Stimulated activated CD4-positive, alpha-beta T cell treated with anti-CD3 and anti-CD28 coated beads, TNF-alpha, amount 100 ng/mL, for 4 hours (primary cell): ENCODE measurements at places on chromosomes 7 and 10.
A peak's percentile ranks its signal among the peaks of the same experiment; 100 is the strongest.

DNA sequence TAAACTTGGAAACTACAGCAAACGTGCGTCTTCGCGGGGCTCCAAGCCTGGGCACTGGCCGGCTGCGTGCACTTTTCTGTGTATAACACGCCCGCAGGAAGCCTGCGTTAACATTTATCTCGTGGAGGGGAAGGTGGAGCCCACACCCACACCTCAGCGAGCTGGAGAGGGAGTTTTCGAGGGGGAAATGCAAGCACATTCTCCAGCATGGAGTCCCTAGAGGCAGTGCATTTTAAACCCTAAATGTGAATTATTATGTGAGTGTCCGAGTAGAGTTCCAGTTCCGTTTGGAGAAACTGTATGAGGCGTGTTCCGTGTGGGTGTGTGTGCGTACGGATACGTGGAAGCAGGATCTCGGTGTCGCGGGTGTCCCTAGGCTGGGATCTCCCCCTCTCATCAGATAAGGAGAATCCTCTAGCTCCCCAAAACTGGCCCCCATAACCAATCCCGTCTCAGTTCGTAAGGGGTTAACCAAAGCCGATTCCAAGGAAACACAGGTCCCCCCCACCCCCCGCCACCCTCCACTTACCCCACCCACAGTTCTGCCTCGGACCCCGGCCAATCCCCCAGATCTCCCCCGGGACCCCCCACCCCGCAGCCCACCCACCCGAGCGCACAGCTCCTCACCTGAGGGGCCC, 403 bp downstream of the CDK6 start:
- no peak for DNase-seq

GRCh38 chr10:53839440-53840039, 961.5 kb downstream of the PCDH15 start:
- no peak for DNase-seq

GRCh38 chr7:113294750-113295149, 176.4 kb upstream of the SMIM30 start:
- DNase-seq: no peak

- no peak for DNase-seq
These were observed 5.3 kb upstream of the NEUROG3 start for GRCh38 chr10:69578508-69578991.

GRCh38 chr10:88039496-88040200, 176.2 kb downstream of the PTEN start:
- DNase-seq: no peak

- no peak for DNase-seq
These were observed 3.4 kb downstream of the KCNIP2 start for GRCh38 chr10:101840102-101840684.

DNA sequence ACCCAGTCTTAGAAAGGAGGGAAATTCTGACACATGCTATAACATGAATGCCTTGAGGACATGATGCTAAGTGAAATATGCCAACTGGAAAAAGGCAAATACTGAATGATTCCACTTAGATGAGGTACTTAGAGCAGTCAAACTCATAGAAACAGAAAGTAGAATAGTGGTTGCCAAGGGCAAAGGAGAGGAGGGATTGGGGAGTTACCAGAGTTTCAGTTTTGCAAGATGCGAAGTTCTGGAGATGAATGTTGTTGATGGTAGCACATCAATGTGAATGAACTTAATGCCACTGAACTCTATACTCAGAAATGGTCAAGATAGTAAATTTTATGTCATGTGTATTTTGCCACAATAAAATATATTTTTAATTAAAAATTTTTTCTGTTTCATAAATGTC, 38.9 kb downstream of the DRGX start:
- DNase-seq: no peak

DNA sequence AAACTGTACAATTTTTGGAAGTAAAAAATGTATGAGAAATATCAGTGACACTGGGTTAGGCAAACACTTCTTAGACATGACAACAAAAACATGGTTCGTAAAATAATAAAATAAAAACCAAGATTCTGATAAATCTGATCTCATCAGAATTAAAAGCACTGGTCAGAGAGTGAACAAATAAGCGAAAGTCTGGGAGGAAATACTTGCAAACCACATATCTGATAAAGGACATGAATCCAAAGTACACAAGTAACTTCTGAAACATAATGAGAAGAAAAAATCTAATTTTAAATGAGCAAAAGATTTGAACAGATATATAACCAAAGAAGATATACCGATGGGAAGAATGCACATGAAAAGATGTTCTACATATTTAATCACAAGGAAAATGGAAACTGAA, 91.5 kb downstream of the RTKN2 start:
- no peak for DNase-seq

DNA sequence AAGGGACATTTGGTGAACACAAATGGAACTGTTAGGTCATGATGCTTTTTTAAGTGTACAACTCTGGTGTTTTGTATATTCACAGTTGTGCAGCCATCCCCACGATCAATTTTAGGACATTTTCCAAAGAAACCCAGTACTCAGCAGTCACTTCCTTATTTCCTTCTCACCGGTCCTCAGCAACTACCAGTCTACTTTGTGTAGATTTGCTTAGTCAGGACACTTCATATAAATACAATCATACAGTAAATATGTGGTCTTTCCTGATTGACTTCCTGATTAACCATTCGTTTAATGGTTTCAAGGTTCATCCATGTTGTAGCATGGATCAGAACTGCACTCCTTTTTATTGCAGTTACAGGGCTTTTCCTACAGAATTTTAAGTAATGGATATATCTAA, 14.4 kb downstream of the SGPL1 start:
- no peak for DNase-seq

DNA sequence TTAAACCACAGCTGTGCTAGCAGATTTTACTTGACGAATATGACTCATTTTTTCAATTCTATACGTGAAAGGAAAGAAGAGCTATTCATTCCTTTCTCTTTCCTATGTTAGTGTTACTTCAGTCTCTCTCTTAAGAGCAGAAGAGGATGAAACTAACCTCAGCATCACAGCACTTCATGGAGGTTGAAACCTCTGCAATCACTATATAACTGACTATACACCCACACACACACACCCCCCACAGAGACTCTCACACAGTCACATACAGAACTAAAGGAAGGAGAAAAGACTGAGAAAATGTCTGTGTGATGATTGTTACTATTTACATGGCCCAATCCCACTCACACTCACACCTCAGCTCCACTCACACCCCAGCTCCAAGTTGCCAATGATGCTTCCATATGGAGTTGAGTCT, 104.2 kb downstream of the KIF20B start:
- DNase-seq: peak; percentile 15

GRCh38 chr10:116868198-116868676, 18.9 kb downstream of the ENO4 start:
- no peak for DNase-seq

DNA sequence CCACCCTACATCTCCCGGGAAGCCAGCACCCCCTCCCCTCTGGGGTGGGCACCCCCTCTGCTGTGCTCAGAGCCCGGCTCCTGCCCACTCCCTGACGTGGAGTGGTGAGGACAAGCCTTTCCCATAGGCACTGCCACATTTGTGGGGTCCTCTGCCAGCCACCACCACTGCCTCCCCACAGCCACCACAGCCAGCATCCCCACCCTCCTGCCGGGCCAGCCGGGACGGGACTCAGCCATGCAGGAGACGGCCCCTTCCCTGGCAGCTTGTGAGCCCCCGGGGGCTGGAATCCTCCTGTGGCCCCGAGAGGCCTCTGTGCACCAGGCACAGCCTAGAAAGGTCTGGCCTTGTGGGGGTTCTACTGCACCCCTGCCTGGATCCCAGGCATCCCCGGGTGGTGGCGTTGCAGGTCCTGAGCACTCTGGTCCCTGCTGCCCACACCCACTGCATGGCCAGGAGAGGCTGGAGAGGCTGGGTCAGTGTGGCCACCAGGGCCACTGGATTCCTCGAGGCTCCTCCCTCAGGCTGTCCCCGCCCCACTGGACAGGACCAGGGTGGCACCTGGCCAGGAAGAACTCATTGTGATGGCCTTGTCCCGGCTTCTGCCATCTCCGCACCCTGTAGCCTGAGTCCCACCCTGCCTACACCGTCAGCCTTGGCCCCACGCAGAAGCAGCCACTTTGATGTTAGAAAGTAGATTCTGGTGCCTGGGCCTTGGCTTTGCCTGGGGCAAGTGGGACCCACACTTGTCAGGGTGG, 148.0 kb downstream of the EBF3 start:
- DNase-seq: no peak

DNA sequence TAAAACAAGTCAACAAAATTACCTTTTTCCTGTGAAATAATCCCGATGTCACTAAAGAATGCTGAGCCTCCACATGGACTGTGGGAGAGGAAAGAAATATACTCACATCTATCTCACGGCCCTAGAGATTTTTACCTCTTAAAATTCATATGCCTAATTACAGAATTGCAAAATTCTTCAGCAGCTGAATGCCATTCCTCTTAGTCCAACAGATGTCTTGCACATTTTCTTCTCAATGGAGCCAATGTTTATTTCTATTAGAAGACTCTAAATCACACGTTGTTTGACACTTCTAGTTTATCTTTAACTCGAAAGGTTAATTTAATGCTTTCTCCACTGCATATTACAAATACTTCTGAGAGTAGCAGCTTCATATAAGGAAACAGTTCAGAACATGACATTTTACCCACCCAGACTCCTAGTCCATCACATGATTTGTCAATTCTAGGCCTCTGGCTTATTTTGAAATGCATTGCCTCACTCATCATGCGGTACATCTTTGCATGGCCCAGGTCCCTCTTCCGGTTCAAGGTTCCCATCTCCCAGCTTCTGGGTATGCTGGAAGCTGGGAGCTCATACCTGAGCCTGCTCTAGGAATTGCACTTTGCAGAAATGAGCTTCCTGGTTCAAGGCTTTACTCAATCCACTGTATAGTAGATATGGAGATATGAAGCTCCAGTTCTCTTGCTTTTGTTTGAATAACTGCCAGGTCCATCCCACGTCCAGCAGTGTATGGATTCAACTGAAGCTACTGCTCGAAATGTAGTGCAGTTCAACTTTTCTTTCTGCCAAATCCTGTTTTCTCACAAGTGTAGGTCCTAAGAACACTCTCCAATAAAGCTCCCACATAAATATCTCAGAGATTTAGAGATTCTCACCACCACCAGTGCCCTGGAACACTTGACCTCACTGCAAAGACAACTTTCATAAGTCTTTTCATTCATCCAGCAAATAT, 306.2 kb downstream of the GPR37 start:
- no peak for DNase-seq

DNA sequence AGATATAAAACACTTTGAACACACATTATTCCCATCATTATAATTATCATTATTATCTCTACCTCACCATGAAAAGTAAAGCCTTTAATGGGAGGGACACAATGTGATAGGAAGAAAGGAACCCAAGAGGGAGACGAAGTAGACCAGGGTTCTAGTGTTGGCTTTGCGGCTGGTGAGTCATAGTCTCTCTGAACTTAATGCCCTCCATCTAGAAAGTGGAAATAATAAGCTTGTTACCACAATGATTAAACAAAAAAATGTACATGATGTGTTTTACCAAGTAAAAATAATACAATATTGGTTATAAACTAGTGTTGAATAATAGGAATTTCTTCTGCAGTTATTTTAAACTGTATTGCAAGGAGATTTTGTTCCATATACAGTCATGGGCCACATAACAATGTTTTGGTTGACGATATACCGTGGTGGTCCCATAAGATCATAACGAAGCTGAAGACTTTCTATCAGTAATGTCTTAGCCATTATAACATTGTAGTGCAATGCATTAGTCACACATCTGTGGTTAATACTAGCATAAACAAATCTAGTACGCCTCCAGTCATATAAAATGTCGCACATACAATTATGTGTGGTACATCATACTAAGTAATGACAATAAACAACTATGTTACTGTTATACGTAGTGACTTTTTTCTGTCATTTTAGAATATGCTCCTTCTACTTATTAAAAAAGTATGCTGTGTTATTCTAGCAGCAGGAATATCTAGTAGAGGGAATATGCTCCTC, 450.6 kb upstream of the SORCS1 start:
- no peak for DNase-seq

- DNase-seq: no peak
These were observed 110.2 kb downstream of the ELAPOR2 start for GRCh38 chr7:86949052-86949778.

DNA sequence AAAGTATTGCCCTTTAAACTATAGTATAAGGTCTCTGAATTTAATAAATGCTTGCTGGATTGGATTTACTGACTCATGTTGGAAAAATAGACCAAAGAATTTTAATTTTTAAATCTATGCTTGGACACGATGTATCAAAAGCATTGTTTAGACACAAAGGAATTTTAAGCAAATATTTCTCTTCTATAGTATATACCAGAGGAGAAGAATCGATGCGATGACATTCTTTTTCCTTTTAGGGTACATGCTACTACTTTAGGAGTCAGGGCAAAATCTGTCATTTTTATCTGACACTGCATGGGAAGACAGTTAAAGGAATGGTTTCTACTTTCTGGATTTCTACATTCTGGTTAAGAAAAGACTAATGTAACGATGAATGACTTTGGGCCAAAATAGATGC, 339.9 kb downstream of the BMPER start:
- DNase-seq: no peak

GRCh38 chr10:127157506-127158200, 38.7 kb downstream of the INSYN2A start:
- no peak for DNase-seq

DNA sequence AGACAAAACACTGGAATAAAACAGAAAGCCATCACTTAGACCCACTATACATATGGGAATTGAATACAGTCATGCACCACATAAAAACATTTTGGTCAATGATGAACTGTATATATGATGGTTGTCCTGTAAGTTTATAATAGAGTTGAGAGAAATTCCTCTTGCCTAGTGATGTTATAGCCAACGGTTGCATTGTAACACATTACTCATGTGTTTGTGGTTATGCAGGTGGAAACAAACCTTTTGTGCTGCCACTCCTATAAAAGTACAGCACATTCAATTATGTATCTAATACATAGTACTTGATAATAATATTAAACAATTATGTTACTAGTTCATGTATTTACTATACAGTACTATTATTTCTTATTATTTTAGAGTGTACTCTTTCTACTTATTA, 381.2 kb upstream of the MBL2 start:
- no peak for DNase-seq

- no peak for DNase-seq
These were observed 22.7 kb upstream of the ZCCHC24 start for GRCh38 chr10:79468015-79468560.

- DNase-seq: no peak
These were observed 50.2 kb upstream of the GNA12 start for GRCh38 chr7:2894118-2894940.

- no peak for DNase-seq
These were observed 83.5 kb upstream of the WAC start for GRCh38 chr10:28449382-28449781.

- DNase-seq: no peak
These were observed 370.8 kb downstream of the CDC14C start for GRCh38 chr7:49295146-49295545.

- DNase-seq: no peak
These were observed 159.3 kb downstream of the NRCAM start for GRCh38 chr7:108296911-108297310.

DNA sequence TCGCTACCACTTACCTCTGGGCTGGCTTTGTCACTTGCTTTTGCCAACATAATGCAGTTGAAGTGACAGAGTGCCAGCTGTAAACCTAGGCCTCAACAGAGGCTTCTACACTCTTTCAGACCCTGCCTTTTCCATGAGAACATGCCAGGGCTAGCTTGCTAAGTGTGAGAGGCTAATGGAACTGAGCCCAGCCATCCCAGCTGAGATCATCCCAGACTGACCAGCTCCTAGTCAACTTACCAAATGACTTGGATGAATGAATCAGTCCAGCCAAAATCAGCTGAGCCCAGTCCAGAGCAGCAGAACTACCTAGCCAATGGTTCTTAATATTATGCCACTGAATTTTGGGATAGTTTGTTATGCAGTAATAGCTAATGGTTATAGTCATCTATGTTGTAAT, 34.7 kb upstream of the MKLN1 start:
- DNase-seq: no peak

GRCh38 chr7:156969972-156970420, 20.5 kb downstream of the NOM1 start:
- no peak for DNase-seq
